ENCODE measurements at places on chromosomes 4 and X.

GRCh38 chr4:122243785-122244184 lies 91.7 kb downstream of the BLTP1 start:
- DNase-seq = no peak

- DNase-seq = no peak
These were observed 98.3 kb downstream of the ITM2A start for GRCh38 chrX:79268788-79269187.

GRCh38 chrX:155966876-155967275 lies 30.6 kb upstream of the IL9R start:
- DNase-seq = no peak

DNA sequence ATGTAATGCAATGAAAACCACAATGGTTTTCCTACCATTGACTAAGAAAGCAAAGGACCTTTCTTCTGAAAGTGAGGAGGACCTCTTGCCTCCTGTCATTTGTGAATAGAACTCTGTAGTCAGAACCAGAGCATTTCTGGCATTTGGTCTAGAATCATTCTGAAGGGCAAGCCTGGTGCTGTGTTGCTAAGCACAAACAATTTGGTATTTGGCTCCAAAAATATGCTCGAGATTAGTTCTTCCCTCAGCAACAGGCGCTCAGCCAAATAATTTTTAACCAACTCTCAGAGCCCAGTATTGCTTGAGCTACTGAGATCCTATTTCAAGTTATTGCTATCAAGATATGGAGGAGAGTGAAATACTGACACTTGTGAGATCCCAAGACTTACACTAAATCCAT lies 71.0 kb downstream of the SNCA start:
- no peak for DNase-seq

DNA sequence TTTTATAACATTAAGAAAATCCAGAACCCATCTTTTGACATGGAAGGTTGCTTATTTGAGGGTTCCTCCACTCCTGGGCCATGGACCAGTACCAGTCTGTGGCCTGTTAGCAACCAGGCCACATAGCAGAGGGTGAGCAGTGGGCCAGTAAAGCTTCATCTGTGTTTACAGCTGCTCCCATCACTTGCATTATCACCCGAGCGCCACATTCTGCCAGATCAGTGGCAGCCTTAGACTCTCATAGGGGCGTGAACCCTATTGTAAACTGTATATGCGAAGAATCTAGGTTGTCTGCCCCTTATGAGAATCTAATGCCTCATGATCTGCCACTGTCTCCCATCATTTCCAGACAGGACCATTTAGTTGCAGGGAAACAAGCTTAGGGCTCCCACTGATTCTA lies 58.6 kb downstream of the NDST4 start:
- DNase-seq = no peak

- DNase-seq = no peak
These were observed 3.6 kb upstream of the AFP start for GRCh38 chr4:73432169-73433000.

DNA sequence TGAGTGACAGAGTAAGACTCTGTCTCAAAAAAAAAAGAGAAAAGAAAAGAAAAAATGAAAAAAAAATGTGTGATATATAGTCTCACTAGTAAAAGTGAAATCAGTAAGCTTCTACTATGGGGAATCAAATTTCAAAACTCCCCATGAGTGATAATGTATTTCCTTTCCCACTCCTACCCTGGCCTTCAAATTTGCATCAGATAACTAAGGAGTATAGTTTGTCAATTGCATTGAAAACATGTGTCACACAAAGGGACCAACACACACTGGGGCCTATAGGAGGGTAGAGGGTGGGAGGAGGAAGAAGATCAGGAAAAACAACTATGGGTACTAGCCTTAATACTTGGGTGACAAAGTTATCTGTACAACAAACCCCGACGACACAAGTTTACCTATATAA lies 118.4 kb downstream of the TSPAN7 start:
- no peak for DNase-seq

- no peak for DNase-seq
These were observed 24.6 kb downstream of the VSIG4 start for GRCh38 chrX:66015152-66015831.

DNA sequence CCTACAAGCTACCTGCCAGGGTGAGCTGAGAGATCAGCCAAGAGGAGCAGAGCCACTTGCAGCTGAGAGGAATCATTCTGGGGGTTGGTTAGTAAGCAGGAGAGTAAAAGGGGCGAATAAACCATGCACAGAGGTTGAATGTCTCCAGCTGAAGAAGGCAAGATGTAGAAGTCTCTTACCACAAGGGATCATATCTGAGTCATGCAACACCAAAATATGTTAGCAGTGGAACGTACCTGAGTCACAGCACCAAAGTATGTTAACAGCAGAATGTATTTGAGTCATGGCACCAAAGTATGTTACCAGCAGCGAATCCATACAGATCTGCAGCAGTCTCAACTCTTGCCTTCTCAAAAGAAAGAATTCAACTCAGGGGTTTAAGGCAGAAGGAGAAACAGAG lies 29.9 kb downstream of the C4orf51 start:
- no peak for DNase-seq

- no peak for DNase-seq
These were observed 11.8 kb downstream of the COMMD8 start for GRCh38 chr4:47451657-47452056.

- no peak for DNase-seq
These were observed 739 bp downstream of the GAK start for GRCh38 chr4:931194-931959.

- DNase-seq = no peak
These were observed 61.3 kb downstream of the ENPP6 start for GRCh38 chr4:184156163-184156920.

DNA sequence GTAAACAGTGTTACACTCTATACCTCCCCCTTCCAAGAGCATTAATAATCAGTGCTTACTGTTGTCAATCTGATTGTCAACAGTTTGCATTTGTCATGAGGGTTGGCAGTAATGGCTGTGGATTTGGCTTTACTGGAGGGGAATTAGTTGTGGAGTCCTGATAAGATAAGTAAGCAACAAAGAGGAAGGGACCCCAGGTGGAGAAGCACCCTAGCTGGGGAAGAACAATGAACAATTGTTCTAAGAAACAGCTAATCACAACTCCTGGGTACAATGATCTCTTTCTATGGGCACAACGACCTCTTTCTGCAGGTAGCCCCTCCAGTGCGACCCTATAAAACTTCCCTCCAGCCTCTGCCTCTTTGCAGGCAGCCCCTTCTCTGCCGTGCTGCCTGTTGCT lies 53.2 kb upstream of the CDKN2AIP start:
- no peak for DNase-seq

GRCh38 chr4:150816491-150816890 lies 198.6 kb downstream of the LRBA start:
- no peak for DNase-seq

DNA sequence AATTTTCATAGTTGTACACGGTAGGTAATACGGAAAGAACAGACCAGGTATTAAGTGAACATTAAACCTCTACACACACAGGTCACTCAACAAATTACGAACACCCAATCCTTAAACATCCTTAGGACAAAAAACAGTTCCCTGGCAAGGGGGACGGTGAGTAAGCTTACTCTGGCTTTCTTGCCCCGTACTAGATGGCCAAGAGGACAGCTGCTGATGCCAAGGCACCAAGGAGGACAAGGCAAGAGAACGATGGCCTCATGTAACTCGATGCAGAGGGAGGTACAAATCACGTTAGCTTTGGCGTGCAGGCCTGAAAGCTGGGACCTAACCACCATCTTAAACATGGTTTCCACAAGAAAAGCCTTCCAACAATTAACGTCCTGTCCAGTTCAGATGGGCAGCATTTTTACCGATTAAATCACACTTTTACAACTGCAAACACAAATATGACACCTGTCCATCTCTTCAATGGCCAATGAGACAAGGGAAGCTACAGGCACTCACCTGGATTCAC lies 23.7 kb downstream of the FAT1 start:
- DNase-seq = no peak

GRCh38 chr4:172692701-172693100 lies 475.9 kb upstream of the GALNT7 start:
- DNase-seq = no peak

DNA sequence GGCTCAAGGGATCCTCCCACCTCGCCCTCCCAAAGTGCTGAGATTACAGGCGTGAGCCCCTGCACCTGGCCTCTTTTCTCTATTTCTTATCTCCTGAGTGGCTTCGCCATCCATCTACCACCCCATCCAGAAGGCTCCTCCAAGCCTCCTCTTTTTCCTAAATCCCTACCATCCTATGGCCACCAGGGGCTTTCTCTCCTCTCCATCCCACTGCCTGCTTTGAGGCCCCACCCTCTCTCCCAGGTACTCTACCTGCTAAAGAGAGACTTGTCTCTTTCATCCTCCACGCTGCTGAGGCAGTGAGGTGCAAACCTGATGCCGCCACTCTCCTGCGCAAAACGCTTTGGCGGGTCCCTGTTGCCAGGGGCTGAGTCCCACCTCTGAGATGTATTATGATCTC lies 7.0 kb downstream of the RS1 start:
- no peak for DNase-seq

- DNase-seq = no peak
These were observed 81.0 kb downstream of the ADGRA3 start for GRCh38 chr4:22434895-22435294.

DNA sequence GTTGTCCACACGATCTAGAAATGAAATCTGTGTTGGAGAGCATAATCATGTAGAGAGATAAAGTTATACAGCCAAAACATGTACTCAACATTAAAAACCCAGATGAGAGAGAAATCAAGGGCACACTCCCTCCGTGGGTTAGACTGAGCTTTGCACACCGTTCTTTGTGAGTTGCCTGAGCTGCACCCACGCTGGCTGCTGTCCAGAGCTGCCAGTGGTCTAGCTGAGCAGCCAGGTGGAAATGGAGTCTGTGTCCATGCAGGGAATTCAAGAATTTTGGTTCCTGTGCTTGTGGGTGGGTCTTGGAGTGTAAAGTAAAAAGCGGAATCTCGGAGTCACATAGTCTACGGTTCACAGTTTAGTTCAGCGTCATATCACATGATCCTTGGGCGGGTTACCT lies 84.6 kb downstream of the GPR143 start:
- DNase-seq = no peak

DNA sequence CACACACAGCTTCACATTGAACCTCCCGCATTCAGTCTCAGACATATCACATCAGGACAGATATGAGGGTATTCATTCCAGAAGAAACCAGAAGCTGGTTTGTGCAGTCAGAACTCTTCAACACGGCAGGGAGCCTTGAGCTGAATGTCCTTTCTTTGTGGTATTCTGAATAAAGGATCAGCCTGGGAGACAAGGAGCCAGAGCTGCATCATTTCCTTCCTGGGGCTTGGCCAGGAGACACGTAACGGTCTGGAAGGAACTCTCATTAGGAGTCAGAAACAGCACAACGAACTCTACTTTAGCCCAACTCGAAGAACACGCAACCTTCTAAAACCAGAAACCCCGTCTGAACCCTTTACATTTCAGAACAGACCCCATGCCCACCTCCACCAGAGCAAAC lies 46.4 kb downstream of the KDR start:
- DNase-seq = no peak

DNA sequence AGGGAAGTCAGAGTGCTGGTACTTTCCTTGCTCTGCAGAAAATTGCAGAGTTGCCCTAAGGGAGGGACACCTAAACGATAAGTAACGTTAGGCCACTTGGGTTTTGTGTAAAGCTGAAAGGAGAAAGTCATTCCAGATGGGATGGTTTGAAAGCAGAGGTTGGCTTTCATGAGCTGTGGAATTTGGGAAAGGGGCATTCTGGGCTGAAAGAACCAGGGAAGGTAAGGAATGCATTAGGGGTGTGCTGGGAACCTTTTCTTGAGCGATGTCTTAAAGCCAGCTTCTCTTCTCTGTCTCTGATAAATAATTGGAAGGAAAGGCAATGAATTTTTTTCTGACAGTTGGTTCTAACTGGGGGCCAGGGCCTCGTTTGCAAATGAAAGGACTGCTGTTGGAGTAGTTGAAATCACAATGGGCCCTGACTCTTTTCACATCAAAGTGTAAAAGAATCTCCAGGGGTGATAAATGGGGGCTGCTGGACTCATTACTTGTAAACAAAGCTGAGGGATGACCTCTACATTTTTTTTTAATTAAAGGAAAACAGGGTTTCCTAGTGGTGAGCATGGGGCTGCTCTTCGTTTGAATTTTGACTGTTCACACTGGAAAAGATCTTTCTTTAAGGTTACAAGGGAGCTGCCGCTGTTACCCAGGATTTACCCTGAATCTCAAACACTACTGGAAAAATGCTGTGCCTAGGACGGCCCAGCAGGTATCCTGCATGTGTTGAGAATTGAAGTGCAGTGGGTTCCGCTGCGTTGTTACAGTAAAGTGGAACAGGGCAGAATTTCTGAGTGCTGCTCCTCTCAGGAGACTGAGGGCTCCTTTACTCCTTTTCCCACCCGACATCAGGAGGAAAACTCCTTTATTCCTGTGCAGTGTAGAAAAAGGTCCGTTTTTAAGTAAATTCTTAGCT lies 25.0 kb downstream of the AFF1 start:
- DNase-seq = no peak

- DNase-seq = no peak
These were observed 50.6 kb upstream of the ANKRD17 start for GRCh38 chr4:73309211-73309610.

DNA sequence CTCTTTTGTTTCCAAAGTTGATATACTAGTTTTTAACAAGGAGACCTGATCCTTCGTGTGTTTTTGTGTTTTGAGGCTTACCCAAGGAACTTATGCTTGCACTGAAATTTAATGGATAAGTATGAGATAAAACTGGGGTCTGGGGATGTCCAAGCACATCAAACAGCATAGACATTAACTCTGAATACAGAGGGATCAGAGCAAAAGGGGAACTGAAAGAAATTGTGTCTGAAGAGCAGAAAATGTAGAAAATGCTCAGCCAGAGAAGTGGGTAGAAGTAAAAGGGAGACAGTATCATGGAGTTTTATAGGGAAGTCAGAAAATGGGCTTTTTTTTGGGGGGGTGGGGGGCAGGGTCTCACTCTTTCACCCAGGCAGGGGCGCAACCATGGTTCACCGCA lies 695.4 kb downstream of the ARAP2 start:
- no peak for DNase-seq

DNA sequence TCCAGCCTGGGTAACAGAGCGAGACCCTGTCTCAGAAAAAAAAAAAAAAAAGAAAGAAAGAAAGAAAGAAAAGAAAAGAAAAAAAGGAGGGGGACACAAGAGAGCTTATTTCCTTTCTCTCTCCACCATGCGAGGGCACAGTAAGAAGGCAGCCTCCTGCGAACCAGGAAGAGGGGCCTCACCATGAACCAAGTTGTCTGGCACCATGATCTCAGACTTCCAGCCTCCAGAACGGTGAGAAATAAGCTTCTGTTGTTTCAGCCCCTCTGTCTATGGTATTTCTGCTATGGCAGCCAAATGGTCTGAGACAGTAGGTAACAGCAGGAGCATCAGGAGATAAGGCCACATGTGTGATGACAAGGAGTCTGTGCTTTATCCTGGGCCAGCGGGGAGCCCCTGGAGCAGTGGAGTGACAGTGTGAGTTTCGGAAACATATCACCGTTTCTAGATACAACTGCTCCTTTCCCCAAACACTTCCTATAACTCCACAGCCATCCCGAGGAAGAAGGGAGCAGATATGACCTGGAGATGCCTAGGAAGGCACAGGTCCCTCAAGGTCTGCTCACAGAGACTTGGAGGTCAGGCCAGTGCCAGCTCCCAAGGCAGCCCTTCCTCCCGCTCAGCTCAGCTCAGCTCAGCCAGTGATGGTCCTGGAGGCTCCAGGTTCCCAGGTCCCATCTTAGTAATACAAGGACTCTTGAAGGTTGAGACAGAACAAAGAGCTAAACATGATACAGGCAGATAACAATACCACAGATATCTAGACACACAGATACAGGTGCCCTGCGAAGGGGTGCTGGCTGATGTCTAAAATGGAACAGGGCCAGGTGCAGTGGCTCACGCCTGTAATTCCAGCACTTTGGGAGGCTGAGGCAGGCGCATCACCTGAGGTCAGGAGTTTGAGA lies 17.7 kb downstream of the JAKMIP1 start:
- no peak for DNase-seq

- DNase-seq = peak; percentile 52
These were observed 35.4 kb downstream of the FABP2 start for GRCh38 chr4:119286377-119287002.
